ENCODE measurements at places on chromosomes 5 and 9.
A peak's percentile ranks its signal among the peaks of the same experiment; 100 is the strongest.

DNA sequence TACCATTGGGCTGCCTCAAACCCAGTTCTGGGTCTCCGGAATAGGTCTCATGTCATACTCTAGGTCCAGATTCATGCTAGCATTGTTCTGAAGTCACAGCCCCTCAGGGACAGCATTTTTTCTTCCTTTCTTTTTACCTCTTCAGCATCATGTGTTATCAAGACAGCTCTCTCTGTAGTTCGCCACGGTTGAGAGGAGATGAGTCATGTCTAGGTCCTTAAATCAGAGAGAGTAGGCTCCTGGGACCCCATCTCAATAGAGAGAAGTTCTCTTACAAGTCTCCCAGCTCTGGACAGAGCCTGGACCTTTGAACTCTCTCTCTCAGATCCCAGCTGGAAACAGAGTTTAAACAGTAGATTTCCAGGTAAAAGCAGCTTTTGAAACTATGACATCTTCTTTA lies 332.4 kb upstream of the CD180 start:
- DNase-seq: no peak

DNA sequence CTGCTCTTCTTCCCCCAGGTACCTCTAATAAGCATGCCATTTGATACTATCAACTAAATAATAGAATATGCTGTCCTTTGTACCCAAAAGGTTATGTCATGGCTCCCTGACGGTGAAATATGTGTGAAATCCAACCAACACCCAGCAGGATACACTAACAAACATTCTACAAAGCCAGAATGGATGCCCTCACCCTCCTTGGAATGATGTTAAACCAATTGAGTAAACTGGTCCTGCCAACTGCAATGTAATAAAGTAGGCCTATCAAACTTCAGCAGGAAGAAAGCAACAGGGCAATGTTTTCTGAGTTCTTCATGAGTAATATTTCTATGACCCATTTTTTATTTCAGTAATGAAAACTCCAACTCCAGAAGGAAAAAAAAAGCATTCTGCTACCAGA lies 24.9 kb downstream of the RGMB start:
- DNase-seq: no peak

DNA sequence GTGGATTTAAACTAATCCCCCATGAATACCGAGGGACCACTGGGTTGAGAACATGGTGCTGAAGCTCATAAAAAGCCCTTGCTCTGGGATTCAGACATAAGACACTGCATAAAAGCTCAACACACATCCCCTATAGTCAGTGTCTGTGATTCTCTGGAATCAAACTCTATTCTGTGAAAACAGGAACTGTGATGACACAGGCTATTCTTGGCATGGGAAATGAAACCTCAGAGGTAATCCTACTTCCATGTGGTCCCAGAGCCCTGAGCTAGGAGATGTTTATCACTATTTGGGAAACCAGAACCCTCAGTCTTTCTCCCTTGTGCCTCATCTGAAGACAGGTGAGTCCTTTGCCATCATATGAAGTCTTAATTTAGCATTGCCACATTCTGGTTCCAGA lies 135.4 kb upstream of the PRSS3 start:
- no peak for DNase-seq

- DNase-seq: no peak
Observed at GRCh38 chr9:89765211-89765946, 160.6 kb downstream of the GADD45G start.

DNA sequence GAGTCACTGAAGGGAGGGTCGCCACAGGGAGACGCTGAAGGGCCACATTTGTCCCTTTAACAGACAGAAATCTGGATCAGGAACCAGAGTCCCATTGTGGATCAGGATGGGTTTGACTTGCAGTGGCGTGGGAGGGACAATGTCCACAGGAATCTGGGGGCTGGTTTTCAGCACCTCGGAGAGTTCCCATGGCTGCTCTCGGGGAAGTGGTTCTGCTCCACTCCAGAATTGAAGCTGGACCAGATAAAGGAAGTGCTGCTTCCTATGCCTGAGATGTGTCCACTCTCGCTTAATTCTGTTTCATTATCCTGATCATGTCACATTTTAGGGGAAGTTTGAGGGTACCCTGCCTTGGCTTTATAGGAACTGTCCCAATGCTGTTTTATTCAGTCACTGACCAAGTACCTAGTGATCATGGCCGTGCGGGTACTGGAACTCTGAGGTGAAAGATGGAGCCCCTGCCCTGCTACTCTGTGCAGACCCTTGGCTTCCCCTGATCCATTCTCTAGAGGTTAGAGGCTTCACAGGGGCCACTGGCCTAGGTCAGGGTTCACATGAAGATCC lies 28.7 kb downstream of the ENHO start:
- peak; percentile 6 for DNase-seq

GRCh38 chr5:79745255-79745654 lies 55.6 kb downstream of the CMYA5 start:
- DNase-seq: no peak

DNA sequence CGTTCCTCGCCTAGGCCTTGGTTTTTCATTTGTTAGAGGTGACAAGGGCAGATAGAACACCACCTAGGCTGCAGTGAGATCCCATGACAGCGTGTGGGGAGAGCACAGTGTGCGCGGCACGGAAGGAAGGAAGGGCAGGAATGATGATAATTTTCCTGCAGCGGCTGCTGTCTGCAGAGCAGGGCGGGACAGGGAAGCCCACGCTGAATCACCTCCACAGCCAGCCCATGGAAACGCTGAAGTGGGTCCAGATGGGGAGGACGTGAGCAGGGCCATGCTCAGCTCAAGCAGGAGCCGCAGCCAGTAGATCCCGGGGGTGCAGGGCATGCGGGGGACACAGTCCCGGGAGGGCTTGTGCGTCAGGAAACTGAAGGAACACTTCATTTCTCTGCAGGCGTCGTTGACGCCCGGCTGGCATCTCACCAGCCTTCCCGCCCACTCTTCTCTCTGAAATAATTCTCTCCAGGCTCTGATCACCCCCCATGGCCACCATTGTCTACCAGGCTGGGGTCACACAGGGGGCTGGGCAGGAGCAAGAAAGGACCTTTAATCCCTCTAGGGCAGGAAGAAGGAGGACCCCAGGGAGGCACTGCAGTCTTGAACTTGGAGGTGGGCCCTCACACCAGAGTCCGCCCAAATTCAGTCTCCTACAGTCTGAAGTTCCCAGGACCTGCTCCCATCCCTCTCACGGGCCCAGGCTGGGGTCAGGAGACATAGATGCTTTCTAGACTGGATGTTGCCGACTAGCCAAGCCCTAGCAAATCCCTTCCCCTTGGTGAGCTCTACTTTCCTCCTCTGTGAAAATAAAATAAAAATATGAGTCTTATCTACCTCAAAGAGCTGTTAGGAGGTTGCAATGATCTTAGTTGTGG lies 20.9 kb upstream of the SYNPO start:
- no peak for DNase-seq

DNA sequence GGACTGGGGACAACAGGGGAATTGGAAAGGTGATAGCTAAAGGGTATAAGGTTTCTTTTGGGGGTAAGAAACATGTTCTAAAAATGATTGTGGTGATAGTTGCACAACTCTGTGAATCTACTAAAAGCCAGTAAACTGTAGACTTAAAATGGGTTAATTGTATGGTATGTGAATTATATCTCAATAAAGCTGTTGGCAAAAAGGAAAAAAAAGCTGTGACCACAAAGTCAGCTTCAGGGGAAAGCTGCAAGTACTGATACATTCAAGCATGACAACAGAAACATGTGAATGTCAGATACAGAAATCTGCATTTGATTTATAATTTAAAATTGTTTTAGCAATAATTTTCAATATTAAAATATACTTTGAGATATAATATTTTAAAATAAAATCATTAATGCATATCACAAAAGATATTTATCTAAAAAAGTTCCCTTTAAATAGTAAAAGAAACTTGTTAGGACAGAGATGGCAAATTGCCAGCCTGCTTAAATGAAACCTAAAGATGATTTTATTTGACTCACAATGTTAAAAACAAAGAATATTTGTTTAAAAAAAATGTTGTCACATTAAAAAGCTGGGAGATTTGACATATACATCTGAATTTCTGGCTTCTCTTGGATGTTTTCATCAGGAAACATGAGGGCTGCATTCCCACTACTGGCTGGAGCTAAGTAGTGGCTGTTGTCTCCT lies 66.0 kb downstream of the TBCA start:
- no peak for DNase-seq

All from CD4-positive, alpha-beta T cell treated with Interleukin-4 for 4 hours (primary cell).